ENCODE measurements at places on chromosomes 13 and 19. TPM values are rescaled to one million over a fixed set of nuclear protein-coding genes. Genes with fewer than 3 reads are reported as not detected.

CYP2A6 gene
- total RNA-seq = 1.1 TPM

PLVAP gene
- 1.4 TPM for total RNA-seq

ZNF30 gene
- 3.0 TPM for total RNA-seq

CD70 gene
- not detected for total RNA-seq

GRCh38 chr19:47755762-47756626 lies 10.6 kb downstream of the NOP53 start:
- no peaks in the 10 kb centered on the region for H3K27me3 ChIP-seq
- H3K36me3 ChIP-seq = peaks cover 3% of the 10 kb centered on the region
- peaks cover 5% of the 10 kb centered on the region for H3K4me1 ChIP-seq
- H3K27ac ChIP-seq = no peak overlapping the region
- no peak overlapping the region for H3K4me3 ChIP-seq
- DNase-seq = no peak

DNA sequence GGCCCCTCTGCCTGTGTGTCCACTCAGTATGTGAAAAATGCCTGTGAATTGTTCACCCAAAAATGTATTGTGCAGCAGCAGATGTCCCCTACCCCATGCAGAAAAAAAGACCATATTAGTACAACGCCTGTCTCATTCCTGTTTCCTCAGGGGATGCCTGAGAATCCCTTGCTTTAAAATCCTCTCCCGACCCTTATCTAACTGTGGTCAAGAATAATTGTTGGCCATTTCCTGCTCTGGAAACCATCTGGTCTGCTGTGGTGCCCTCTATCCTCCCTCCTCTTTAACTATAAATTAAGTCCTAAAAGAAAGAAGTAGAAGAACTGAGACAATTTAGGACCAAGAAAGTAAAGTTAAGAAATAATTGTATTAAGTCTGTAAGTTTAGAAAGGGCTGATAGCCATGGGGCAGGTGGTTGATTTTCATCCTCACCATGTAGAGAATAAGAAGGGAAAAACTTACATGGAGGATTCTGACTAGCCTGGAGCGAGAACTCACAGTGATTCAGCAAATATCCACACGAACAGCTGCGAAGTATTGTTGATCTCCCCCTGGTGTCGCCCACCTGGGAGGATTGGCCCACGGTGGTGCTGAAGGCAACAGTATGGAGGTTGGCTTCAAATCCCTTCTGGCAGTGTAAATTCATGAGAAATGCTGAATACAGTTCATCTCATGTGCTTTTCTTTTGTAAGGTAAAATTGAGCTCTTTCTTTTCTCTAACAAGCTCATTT lies 85.6 kb downstream of the COL4A2 start:
- peak overlapping the region; percentile 33 for H3K27ac ChIP-seq
- H3K4me1 ChIP-seq = peaks cover 23% of the 10 kb centered on the region
- H3K4me3 ChIP-seq = no peak overlapping the region
- H3K36me3 ChIP-seq = no peaks in the 10 kb centered on the region
- no peak for DNase-seq
- no peaks in the 10 kb centered on the region for H3K27me3 ChIP-seq

GRCh38 chr19:2648099-2648498 lies 54.4 kb downstream of the GNG7 start:
- H3K27me3 ChIP-seq = no peaks in the 10 kb centered on the region
- H3K36me3 ChIP-seq = no peaks in the 10 kb centered on the region
- H3K27ac ChIP-seq = no peak overlapping the region
- no peak overlapping the region for H3K4me3 ChIP-seq
- H3K4me1 ChIP-seq = no peaks in the 10 kb centered on the region

- no peaks in the 10 kb centered on the region for H3K27me3 ChIP-seq
- no peaks in the 10 kb centered on the region for H3K4me1 ChIP-seq
- peak; percentile 59 for DNase-seq
- H3K27ac ChIP-seq = no peak overlapping the region
- H3K4me3 ChIP-seq = no peak overlapping the region
Observed at GRCh38 chr19:15584541-15585115, 30.4 kb upstream of the CYP4F8 start.

GRCh38 chr19:19260417-19261214 lies 12.5 kb downstream of the TM6SF2 start:
- H3K4me1 ChIP-seq = no peaks in the 10 kb centered on the region
- DNase-seq = no peak
- no peaks in the 10 kb centered on the region for H3K36me3 ChIP-seq
- no peak overlapping the region for H3K27ac ChIP-seq
- H3K4me3 ChIP-seq = no peak overlapping the region
- H3K27me3 ChIP-seq = peaks cover 35% of the 10 kb centered on the region
